Fibroblast of skin of left biceps (primary cell): ENCODE measurements at places on chromosomes 7 and 10.

DNA sequence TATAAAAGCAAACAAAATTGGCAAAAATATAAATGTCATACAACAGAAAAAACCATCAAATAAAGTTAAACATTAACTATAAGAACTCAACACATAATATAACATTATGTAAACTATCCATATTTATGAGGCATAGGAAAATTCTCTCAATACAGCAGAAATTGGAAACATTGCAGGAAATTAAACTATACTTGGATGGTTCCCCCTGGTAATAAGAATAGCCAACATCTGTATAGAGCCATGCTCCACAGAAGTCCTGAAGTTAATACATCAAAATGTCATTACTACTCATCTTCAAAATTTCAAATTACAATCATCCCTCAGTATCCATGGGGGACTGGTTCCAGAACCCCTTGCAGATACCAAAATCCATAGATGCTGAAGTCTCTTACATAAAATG is 350.5 kb downstream of the PARD3 start:
- DNase-seq: no peak

GRCh38 chr7:72465521-72465920 is 53.4 kb upstream of the CALN1 start:
- no peak for DNase-seq

- DNase-seq: no peak
These were observed 59.0 kb upstream of the TAS2R16 start for GRCh38 chr7:123054357-123055133.

- DNase-seq: no peak
These were observed 97.7 kb upstream of the MTPN start for GRCh38 chr7:136074843-136075242.

- DNase-seq: no peak
These were observed 496.6 kb downstream of the AUTS2 start for GRCh38 chr7:70094831-70095230.

GRCh38 chr7:48390388-48391327 is 219.4 kb downstream of the ABCA13 start:
- no peak for DNase-seq

GRCh38 chr7:74380720-74381119 is 73.0 kb upstream of the GTF2IRD1 start:
- DNase-seq: no peak

DNA sequence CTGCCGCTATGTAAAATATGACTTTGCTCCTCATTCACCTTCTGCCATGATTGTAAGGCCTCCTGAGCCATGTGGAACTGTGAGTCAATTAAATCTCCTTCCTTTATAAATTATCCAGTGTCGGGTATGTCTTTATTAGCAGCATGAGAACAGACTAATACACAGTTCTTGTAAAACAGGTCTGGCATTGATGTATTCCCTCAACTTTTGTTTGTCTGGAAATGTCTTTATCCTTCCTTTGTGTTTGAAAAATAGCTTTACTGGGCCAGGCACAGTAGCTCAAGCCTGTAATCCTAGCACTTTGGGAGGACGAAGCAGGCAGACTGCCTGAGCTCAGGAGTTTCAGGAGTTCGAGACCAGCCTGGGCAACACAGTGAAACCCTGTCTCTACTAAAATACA is 14.5 kb downstream of the IPMK start:
- no peak for DNase-seq

- no peak for DNase-seq
These were observed 5.7 kb upstream of the MKRN1 start for GRCh38 chr7:140484951-140485499.

- DNase-seq: no peak
These were observed 49.1 kb upstream of the GSAP start for GRCh38 chr7:77465256-77465655.

- no peak for DNase-seq
These were observed 250.6 kb upstream of the GPR26 start for GRCh38 chr10:123415523-123415922.

DNA sequence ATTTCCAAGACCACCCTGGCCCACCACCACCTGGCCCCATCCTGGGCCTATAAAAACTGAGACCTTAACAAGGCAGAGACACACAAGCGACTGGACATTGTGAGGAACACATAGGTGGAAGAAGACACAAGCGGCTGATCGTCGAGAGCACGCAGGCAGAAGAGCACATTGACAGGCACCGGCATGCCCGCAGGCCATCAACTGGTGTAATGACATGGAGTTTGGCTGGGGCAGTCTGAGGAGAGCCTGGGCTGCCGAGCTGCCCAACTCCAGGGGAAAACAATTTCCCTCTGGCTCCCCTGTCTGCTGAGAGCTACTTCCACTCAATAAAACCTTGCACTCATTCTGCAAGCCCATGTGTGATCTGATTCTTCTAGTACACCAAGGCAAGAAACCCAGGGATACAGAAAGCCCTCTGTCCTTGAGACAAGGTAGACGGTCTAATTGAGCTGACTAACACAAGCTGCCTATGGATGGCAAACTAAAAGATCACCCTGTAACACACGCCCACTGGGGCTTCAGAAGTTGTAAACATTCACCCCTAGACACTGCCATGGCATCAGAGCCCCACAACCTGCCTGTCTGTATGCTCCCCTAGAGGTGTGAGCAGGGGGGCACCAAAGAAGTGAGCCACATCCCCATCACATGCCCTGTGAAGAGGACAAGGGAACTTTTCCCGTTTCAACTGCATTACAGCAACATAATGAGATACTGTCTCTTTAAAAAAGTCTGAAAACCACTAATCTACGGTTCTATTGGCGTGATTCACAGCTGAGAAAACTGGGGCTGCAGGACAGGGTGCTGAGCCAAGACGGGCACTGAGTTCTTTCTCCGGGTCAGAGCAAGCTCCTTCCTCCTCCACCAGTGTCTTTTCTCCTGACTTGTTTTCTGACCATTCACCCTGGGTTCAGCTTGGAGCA is 18.5 kb upstream of the TNS3 start:
- no peak for DNase-seq

DNA sequence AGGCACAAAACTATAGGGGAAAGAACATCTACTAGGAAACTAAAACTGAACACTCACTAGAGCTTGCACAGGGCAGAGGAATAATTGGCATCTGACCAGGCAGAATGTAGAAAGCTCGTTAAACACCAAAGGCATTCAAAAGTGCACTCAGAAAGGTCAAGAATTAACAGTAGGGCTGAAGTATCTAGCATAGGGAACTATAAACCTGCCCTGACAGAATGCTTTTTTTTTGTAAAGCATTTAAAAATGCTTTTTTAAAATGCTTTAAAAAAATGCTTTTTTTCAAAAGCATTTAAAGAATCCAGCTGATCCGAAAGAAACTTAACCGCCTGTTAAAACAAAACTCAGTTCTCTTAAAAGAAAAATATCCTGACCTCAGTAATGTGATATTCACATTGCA is 74.6 kb upstream of the EGFR start:
- DNase-seq: no peak

GRCh38 chr7:70872188-70872587 is 259.8 kb upstream of the GALNT17 start:
- no peak for DNase-seq

GRCh38 chr7:122311734-122312450 is 7.3 kb upstream of the FEZF1 start:
- no peak for DNase-seq

DNA sequence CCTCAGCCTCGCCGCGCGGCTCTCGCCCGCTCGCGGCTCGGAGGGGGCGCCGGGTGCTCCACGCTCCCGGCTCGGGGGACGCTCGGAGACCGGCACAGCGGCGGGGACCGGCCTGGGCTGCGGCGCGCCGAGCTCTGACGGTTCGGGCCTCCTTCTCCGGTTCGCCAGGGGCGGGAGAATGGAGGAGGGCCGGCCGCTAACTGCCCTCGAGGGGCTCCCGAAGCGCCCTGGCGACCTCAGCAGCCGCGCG is 232 bp upstream of the GRID1 start:
- DNase-seq: no peak

DNA sequence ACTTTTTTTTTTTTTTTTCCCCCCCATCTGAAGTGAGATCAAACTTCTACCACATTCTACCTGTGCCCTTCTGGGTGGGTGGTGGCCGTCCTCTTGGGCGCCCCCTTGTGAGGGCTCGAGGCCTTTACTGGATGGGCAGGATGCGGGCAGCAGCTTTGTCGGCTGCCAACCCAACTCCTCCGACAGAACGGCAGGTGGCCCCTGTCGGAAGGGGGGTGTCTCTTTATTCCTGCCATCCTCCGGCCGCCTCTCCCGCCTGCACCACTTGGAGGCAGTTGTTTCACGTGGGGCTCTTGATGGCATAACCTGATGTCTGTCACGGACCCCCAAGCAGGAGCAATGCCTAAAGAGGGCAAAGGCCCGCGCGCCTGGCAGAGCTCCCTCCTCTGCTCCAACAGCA is 31.0 kb downstream of the AMZ1 start:
- no peak for DNase-seq

GRCh38 chr7:73682745-73683055 is 553 bp downstream of the DNAJC30 start:
- DNase-seq: no peak

DNA sequence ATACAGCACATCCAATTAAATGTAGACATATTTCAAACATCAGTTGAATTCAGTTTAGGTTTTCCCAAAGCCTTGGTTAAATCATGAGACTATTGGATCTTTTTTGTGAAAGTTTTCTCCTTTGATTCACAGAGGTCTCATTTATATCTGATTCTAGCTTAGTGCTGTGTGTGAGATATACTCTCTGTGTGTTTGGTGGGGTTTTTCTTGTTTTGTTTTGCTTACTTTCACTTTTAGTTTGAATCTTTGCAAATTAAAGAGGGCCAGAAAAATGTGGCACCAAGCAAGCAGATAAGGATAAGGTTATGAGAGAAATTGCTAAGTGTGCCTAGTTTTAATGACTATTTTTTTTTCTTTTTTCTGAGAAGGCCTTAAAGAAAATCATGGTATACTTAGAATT is 12.6 kb upstream of the OR6B1 start:
- DNase-seq: no peak

- no peak for DNase-seq
These were observed 34.4 kb downstream of the FHIP2A start for GRCh38 chr10:114855776-114856543.

- DNase-seq: no peak
These were observed 12.3 kb downstream of the CAV2 start for GRCh38 chr7:116511552-116512519.
